ENCODE measurements at places on chromosomes 3 and 15. TPM values are rescaled to one million over a fixed set of nuclear protein-coding genes. Genes with fewer than 3 reads are reported as not detected.

GRCh38 chr3:136351905-136352304 lies 101.8 kb downstream of the PCCB start:
- peaks cover 21% of the 10 kb centered on the region for H3K4me1 ChIP-seq
- H3K36me3 ChIP-seq = peaks cover 14% of the 10 kb centered on the region
- H3K27me3 ChIP-seq = no peaks in the 10 kb centered on the region
- no peak for DNase-seq
- H3K27ac ChIP-seq = peak overlapping the region; percentile 83

DNA sequence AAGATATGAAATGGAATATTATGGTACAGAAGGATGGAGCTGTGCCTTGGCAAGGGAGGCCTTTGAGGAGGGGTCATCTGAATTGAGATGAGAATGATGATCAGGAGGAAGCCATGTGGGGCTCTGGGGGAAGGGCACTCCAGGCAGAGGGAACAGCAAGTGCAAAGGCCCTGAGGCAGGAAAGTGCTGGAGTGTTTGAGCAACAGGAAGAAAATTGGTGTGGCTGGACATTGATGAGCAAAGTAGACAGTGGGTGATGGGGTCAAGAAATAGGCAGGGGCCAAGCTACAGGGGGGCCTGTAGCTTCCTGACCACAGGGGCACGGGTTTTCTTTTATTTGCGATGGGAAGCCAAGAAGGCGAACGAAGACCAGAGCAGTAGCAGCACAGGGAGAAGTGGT lies 3.3 kb upstream of the GP9 start:
- no peaks in the 10 kb centered on the region for H3K36me3 ChIP-seq
- no peaks in the 10 kb centered on the region for H3K27me3 ChIP-seq
- H3K4me3 ChIP-seq = no peak overlapping the region
- H3K27ac ChIP-seq = no peak overlapping the region
- peaks cover 8% of the 10 kb centered on the region for H3K4me1 ChIP-seq

- H3K27me3 ChIP-seq = no peaks in the 10 kb centered on the region
- no peaks in the 10 kb centered on the region for H3K36me3 ChIP-seq
- no peak for DNase-seq
- H3K4me3 ChIP-seq = no peak overlapping the region
- no peak overlapping the region for H3K27ac ChIP-seq
- peaks cover 11% of the 10 kb centered on the region for H3K4me1 ChIP-seq
Measured at GRCh38 chr3:100274361-100274760, 13.6 kb downstream of the TBC1D23 start.

DNA sequence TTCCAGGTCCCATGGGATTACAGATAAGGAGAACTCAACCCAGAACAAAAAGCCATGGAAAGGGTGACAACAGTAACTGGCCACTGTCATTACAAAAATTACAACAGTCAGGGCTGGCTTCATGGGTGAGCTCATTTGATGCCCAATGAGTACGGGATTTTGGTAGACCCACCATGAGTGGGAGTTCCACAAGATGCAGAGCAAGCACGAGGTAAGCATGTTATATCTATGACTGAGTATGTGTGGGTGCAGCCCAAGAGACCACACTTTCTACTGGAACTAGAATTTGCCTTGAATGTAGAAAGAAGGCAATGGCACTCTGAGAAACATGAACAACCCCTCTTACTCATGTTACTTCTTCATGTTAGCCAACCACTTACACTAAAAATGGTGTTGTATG lies 83.3 kb downstream of the IGF2BP2 start:
- H3K4me3 ChIP-seq = no peak overlapping the region
- DNase-seq = no peak
- no peaks in the 10 kb centered on the region for H3K27me3 ChIP-seq
- no peak overlapping the region for H3K27ac ChIP-seq
- no peaks in the 10 kb centered on the region for H3K36me3 ChIP-seq

DNA sequence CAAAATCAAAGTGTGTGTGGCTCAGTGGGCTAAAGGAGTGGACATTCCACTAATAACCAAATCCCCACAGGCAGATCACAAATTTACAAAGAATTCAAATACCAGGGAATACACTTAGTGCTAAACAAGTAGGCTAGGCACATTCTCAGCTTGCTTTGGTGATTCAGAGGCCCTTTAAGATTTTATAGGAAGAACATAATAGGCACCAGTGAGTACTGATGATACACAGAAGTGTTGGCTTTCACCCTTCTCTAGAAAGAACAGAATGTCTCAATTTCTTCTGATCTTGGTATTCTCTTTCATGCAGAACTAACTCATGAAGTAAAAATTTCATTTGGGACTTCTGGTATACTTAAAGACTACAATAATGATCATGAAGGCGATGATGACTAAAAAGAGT lies 55.0 kb downstream of the POLR2M start:
- H3K27ac ChIP-seq = no peak overlapping the region
- H3K4me3 ChIP-seq = no peak overlapping the region
- H3K36me3 ChIP-seq = no peaks in the 10 kb centered on the region
- no peaks in the 10 kb centered on the region for H3K4me1 ChIP-seq

HRG gene
- not detected for total RNA-seq

DNAJA4 gene
- total RNA-seq = 0.09 TPM
